ENCODE measurements at places on chromosomes 3 and 15.

DNA sequence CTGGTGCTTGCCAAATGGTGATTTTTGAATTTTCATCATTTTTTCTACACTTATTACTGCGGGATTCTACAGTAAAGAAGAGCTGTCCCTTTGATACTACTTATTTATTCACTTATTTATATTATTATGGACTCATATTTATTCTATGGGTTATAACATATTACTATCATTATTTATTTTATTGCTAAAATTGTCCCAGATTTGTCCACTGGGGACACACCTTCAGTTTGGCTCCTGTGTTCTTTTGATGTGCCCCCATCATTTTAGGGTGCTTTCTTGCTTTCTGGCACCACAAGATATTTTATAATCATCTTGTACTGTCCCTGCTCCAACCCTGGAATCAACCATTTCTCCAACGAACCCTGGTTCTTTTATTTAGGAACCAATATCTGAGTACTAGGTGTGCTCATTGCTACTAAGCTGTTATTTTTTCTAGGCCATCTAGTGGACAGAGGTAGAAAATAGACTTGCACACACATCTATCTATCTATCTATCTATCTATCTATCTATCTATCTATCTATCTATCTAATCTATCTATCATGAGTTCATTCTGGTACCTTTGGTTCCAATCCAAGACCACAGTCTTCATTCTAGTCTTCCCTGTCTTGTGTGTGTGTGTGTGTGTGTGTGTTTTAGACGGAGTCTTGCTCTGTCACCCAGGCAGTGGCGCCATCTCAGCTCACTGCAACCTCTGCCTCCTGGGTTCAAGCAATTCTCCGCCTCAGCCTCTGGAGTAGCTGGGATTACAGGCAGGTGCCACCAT lies 16.0 kb downstream of the SLC22A14 start:
- DNase-seq, result no peak

- DNase-seq, result no peak
Observed at GRCh38 chr3:170723241-170723640, 137.4 kb upstream of the SLC7A14 start.

- no peak for DNase-seq
Observed at GRCh38 chr15:34147371-34148140, 45.7 kb downstream of the PGBD4 start.

GRCh38 chr3:122572940-122573412 lies 4.5 kb upstream of the PARP15 start:
- no peak for DNase-seq

DNA sequence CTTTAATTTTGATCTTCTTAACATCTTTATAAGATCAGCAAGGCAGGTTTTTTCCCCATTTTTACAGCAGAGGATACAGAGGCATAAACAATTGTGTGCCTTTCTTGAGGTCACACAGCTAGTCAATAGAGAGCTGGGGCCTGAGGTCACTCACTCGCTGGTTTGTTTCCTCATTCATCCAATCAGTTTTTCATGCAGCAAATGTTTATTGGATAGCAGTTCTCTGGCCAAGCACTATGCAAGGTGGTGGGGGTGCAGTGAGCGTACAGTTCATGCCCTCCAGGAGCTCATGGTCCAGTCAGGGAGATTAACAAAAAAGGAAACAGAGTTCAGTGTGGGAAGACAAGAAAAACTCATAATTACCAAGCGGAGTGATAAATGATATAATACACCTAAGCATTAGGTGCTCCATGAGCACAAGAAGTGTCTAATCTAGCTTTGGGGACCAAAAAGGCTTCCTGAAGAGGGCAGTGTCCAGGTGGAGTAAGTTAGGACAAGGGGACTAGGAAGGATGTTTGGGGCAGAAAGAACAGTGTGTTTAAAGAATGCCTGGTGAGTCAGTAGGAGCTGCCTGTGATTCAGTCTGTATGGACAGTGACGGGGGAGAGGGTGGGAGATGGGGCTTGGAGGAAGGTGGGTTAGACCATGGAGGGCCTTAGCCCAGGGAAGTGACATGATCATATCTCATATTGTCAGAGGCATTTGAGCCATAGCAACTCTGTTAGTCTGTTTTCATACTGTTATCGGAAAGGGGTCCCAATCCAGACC lies 29.3 kb downstream of the MAP2K5 start:
- DNase-seq, result no peak

DNA sequence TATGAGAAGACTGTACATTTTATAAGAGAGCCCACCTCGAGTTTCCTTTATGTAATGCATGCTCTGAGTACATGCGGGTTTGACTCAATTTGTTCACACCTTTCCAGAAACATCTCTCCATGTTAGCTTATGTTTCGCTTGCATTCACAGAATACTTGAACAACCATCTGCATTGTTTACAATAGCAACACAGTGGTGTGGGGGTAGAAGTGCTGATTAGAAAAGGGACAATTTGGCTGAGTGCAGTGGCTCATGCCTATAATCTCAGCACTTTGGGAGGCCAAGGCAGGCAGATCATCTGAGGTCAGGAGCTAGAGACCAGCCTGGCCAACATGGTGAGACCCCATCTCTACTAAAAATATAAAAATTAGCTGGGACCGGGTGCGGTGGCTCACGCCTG lies 60.9 kb downstream of the NCEH1 start:
- DNase-seq, result no peak

DNA sequence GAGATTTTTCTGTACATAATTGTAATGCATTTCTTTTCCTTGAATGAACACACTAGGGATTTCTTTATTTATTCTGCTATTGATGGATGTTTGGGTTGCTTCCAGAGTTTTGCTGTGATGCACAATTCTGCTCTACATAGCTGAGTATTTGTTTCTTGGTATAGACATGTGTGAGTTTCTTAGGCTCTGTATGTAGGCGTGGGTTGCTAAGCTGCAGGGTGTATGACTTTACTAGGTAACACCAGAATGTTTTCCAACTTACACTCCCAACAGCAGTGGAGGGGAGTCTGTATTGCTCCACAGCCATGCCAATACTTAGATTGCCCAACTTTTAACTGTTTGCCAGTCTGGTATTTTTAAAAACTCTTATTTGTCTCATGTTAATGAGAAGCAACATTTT lies 155.5 kb upstream of the TNIK start:
- no peak for DNase-seq

DNA sequence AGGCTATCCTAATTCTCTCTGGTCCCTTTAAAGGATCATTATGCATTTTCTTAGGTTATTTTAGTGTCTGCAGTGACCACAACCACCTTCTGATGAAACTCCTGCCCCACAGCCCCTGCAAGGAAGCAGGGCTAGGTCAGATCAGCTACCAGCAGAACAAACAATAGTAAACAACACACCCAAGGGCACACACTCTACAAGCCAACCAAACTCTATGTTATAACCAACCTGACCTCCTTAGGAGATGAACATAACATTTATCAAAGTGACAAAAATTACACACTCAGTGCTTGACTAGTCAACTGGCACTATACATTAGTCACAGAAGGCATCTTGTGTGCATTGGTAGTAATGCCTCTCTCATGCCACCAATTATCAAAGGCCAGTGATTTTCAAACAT lies 17.3 kb downstream of the DENND6A start:
- no peak for DNase-seq
